GM12891 (cell line): ENCODE measurements at places on chromosomes 5 and 9.
A peak's percentile ranks its signal among the peaks of the same experiment; 100 is the strongest.

DNA sequence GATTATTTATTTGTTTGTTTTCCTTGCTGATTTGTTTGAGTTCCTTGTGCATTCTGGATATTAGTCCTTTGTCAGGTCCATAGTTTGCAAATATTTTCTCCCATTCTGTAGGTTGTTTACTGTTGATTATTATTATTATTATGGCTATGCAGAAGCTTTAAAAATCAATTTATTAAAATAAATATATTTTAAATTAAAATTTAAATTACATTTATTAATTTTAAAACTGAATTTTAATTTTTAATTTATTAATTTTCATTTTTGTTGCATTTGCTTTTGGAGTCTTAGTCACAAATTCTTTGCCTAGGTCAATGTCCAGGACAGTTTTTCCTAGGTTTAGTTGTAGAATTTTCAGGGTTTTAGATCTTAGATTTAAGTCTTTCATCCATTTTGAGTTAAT, 50.9 kb downstream of the SVEP1 start:
- no peak for DNase-seq

- no peak for DNase-seq
Observed at GRCh38 chr5:129902816-129903215, 1.4 kb upstream of the CHSY3 start.

DNA sequence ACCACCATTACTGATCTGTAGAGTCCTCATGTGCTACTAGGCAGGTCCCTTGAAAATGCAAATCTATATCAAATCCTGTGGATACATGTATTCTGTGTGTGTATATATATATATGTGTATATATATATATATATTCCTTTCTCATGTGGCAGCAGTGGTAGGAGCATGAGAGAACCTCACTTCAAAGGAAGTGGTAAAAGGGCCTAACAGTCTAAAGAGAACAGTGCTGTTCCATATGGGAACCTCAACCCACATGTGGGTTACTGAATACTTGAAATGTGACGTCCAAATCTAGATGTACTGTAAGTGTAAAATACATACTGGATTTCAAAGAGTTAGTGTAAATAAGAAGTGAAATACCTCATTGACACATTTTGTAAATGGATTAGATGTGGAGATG, 5.4 kb downstream of the SLC46A2 start:
- no peak for DNase-seq

DNA sequence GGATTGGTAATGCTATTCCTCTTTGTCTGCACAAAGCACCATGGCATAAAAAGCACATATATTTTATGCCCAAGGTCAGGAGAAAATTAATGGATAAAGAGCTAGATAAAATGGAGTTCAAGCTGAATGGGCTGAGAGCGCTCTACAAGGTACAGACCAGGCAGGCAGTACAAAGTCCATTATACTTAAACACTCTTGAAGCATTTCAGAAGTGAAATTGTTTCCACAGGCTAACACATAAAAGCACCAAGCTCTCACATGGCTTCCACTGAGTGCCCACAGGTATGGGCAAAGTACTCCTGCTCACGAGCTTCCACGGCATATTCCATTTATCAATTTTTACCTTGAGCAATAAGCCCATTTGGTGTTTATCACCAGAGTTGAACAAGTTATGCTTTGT, 771.2 kb upstream of the DMAC1 start:
- no peak for DNase-seq

DNA sequence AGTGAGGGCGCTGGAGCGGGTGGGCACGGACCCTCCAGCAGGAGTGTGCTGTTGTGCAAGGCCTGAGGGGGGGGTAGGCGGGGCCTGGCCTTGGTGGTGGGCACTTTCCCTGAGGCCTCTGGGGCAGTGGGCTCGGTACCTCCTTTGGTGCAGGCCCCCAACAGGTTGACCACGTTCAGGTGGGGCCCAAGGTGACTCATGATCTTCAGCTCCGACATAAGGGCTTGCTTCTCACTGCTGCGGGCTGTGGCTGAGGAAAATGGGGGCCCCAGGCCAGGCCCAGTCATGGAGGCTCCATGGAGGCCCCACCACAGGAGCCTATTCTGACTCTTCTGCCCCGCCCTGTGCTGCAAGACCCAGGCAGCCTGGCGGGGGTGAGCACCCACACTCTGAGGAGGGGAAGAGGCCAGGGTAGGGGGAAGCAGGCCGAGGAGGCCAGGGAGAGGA, 31.5 kb downstream of the PDGFRB start:
- no peak for DNase-seq

GRCh38 chr9:132638240-132638639, 31.5 kb downstream of the DDX31 start:
- no peak for DNase-seq

- no peak for DNase-seq
Observed at GRCh38 chr5:79456890-79457583, 56.9 kb downstream of the HOMER1 start.

- DNase-seq, result no peak
Observed at GRCh38 chr5:104541141-104541785, 978.7 kb upstream of the NUDT12 start.

GRCh38 chr5:181198106-181198685, 6.8 kb downstream of the TRIM7 start:
- no peak for DNase-seq

GRCh38 chr5:40406741-40407211, 272.9 kb upstream of the PTGER4 start:
- no peak for DNase-seq

DNA sequence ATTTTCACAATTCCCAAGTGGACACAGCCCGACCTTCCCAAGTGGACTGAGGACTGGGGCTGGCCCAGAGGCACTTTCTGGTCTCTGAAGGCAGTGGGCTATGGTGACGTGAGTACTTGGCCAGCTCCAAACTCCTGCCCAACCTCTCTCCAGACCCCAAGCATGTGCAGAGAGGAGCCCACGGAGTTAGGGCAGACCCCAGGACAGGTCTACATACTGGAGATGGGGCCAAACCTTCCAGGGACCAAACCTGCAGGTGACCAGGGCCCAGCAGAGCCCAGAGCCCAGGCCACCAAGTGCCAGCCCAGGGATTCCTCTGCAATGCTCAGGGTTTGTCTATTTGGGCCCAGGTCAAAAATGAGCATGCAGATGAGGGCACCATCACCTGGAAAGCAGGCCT, 15.3 kb downstream of the BRD3 start:
- no peak for DNase-seq

DNA sequence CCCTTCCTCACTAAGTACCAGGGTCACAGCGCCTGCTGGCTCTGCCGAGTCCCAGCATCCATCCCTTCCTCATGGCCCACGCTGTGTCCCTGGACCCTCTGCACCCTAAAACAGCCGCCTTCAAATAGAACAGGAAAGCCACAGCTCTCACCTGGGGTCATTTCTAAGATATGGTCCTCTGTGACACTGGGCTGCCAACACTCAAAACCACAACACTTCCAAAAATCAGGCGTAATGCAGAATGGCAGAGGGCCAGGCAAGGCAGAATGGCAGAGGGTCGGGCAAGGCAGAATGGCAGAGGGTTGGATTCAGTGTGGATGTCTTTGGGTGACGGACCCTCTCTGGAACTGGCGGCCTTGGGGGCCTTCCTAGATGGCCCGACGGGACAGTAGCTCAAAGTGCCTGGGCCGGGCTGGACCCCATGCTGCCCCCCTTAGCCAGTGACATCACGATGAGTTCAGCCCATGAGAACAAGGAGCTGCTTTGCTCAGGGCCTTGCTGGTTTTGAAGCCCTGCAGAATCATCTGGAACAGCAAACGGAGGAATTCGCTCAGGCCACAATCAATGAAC, 35.3 kb downstream of the ZDHHC11B start:
- DNase-seq, result no peak

GRCh38 chr9:82543726-82544125, 519.2 kb downstream of the RASEF start:
- DNase-seq, result no peak

DNA sequence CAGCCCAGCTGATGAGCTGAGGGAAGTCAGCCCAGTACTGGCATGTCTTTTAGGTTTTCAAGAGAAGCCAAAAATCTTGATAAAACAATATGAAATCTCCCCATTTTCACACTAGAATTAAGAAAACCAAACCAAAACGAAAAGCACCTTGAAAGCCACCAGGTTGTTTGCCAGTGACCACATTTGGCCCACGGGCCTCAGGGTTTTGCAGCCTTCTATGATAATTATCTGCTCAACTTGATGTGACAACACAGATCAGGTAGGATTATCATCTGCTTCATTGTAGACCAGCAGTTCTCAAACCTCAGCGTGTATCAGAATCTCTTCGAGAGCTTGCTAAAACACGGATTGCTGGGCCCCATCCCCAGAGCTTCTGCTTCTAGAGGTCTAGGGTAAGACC, 101.4 kb downstream of the GALNT10 start:
- no peak for DNase-seq

GRCh38 chr9:122821278-122821943, 7.0 kb downstream of the PDCL start:
- DNase-seq, result no peak

DNA sequence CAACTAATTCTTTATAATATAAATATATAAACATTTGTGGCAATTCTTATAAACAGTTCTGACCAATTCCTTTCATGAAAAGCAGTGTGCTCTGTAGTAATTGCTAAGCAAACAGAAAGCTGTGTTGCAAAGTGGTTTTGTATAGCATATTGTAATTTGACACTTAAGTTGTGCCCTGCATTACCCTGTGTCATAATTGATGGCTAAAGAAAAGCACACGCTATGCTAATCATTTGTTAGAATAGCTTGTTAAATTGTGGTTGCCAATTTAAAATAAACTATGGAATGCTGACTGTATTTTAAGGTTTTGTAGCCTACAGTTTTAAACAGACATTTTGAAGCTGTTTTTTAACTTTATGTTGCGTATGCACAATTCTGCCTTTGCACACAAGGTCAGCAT, 140.0 kb downstream of the PBX3 start:
- DNase-seq, result no peak

DNA sequence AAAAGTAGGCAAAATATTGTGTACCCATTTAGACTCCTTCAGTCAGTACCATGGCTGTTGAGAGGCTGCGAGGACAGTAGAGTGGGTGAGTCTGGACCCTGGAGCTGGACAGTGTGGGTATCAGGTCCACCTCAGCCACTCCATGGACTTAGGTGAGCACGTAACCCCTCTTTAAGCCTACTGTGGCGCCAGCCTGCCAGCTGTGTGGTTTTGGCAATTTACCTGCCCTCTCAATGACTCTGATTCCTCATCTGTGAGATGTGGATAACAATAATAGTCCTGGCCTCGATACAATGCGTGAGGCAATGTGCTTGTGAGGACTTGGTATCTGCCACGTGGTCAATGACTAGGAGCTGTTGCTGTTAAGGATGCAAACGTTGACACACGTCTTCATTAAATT, 17.9 kb downstream of the SLC1A3 start:
- DNase-seq, result no peak

- no peak for DNase-seq
Observed at GRCh38 chr5:54251981-54252380, 58.4 kb downstream of the ARL15 start.

DNA sequence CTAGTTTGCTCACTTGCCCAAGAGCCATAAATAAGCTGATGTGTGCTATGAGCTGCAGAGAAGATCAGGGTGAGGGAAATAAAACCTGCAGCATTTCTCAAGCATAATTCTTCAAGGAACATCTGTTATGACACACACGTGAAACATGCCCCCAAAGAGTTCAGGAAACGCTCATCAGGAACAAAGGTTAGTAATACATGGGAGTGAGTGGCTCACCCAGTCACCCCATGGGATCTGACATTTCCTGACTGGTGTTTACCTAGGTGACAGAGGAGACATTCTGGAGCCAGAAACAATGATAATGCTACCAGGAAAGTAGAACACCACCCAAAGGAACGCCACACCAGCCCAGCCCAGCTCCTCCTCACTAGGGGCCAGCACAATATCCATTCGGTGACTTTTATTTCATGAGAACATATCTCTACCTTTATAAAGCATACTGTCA, 66.0 kb downstream of the FRMD3 start:
- no peak for DNase-seq

DNA sequence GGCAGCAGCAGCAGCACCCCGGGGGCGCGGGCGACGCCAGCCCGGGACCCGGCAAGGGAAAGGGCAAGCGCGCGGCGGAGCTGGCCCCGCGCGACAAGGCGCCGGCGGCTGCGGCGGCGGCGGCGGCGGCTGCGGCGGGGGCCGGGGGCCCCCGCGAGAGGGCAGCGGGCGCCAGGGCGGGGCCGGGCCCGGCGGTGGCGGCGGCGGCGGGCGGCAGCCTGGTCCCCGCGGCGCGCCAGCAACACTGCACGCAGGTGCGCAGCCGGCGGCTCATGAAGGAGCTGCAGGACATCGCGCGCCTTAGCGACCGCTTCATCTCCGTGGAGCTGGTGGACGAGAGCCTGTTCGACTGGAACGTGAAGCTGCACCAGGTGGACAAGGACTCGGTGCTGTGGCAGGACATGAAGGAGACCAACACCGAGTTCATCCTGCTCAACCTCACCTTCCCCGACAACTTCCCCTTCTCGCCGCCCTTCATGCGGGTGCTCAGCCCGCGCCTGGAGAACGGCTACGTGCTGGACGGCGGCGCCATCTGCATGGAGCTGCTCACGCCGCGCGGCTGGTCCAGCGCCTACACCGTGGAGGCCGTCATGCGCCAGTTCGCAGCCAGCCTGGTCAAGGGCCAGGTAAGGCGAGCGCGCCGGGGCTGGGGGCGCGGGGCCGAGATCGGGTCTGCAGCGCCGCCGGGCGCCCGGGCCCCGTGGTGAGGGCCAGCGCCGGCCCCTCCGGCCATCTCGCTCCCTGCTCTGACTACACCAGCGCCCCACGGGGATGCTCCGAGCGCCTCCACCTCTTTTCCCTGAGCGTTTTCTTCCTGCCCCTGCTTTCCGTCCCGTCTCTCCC, at the start of gene UBE2QL1:
Gene UBE2QL1 (plus strand): TSS at position 238 of the 843 bp plus-strand sequence. CDS start 35 bp downstream, at position 273.
- DNase-seq, result peak; percentile 52

DNA sequence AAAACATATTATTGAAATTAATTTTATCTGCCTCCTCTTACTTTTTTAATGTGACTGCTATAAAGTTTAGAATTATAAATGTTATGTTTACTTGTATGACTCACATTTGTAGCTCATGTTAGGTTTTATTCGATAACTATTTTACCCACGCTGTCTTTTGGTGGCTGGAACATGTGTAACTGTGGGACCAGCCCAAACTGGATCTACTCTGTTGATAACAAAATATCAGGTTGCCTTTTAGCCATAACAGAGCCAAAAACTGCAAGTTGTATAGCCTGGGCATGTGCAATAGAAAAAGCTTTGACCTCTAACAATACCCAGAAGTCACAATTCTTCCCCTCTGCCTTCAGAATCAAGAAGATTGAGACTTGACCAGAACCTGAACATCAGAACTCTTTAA, 356.5 kb downstream of the PRELID2 start:
- DNase-seq, result no peak

GRCh38 chr9:93480728-93481324, 27.4 kb upstream of the FAM120AOS start:
- DNase-seq, result no peak
